ENCODE measurements at places on chromosomes 13 and 19.
A peak's percentile ranks its signal among the peaks of the same experiment; 100 is the strongest.

DNA sequence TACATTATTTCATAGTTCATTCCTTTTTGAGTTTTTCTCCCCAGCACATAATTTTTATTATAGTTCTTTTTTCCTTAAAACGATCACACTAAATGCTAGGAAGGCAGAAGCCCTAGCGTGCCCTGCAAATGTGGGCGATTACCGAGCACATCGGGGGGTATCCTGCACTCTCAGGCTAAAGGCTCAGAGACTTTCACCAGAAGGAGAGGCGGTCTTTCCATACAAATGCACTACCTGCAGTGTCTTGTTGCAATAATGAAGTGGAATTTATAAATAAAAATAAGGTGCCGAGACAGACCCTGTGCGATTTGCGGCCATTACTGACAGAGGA is 29.3 kb upstream of the SPACA7 start:
- no peak overlapping the region for H3K27ac ChIP-seq
- DNase-seq = no peak
- H3K27me3 ChIP-seq = peaks cover 6% of the 10 kb centered on the region
- H3K4me3 ChIP-seq = no peak overlapping the region
- H3K36me3 ChIP-seq = no peaks in the 10 kb centered on the region

DNA sequence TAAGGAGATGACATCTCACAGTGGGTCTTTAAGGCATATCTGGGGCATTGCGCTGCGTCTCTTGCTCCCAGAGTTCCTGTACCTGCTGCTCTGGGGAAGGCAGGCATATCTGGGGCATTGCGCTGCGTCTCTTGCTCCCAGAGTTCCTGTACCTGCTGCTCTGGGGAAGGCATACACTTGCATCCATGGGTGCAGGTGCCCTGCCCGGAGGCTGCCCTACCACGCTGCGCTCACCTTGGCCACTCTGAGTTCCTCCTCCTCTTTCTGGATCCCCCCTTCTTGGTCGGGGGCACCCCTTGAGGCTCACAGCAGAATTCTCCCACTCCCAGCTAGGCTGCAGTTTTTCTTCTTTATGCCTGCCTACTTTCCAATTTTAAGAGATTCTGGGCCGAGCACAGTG is 60.9 kb upstream of the TMTC4 start:
- no peak overlapping the region for H3K4me3 ChIP-seq
- no peaks in the 10 kb centered on the region for H3K36me3 ChIP-seq
- H3K27me3 ChIP-seq = peaks cover 6% of the 10 kb centered on the region

- no peak overlapping the region for H3K4me3 ChIP-seq
- no peaks in the 10 kb centered on the region for H3K36me3 ChIP-seq
- H3K4me1 ChIP-seq = no peaks in the 10 kb centered on the region
- peak; percentile 4 for DNase-seq
- no peak overlapping the region for H3K27ac ChIP-seq
These were observed 75.2 kb upstream of the MRI1 start for GRCh38 chr19:13689085-13689484.

DNA sequence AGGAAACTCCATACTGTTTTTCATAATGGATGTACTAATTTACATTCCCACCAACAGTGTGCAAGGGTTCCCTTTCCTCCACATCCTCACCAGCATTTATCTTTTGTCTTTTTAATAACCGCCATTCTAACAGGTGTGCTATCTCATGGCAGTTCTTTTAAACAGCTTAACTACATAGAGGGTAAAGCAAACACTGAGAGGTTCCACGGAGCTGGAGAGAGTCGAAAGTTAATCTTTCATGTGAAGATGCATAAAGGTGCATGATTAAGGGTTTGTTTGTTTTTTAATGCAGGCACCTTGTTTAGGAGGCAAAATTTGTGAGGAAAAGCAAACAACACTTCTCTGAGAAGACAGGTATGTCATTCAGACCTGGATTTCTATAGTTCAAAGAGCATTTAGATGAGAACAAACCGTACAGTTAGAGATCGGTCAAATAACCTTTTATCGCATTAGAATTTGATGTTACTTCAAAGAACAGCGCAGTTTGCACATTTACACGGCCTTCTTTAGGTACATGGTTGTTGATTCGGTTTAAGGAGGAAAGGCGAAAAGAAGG is 193.9 kb downstream of the RBM26 start:
- no peak overlapping the region for H3K27ac ChIP-seq
- H3K36me3 ChIP-seq = no peaks in the 10 kb centered on the region
- H3K27me3 ChIP-seq = peaks cover 3% of the 10 kb centered on the region
- H3K4me1 ChIP-seq = peaks cover 16% of the 10 kb centered on the region

DNA sequence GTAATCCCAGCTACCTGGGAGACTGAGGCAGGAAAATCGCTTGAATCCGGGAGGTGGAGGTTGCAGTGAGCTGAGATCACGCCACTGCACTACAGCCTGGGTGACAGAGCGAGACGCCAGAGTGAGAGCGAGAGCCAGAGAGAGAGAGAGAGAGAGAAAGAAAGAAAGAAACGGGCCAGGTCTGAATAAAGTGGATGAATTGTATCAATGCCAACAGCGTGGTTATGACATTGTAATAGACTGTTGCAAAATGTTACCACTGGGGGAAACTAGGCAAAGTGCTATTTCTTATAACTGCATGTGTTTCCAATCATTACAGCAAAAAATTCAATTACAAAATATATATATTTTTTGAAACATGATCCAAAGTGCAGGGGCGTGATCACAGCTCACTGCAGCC is 11.8 kb upstream of the BTBD2 start:
- H3K27me3 ChIP-seq = peaks cover 2% of the 10 kb centered on the region
- H3K4me1 ChIP-seq = peaks cover 8% of the 10 kb centered on the region
- H3K36me3 ChIP-seq = no peaks in the 10 kb centered on the region
- H3K27ac ChIP-seq = no peak overlapping the region

GRCh38 chr19:748274-748598 is 2.7 kb upstream of the MISP start:
- DNase-seq = no peak
- H3K4me3 ChIP-seq = no peak overlapping the region
- no peaks in the 10 kb centered on the region for H3K27me3 ChIP-seq
- no peaks in the 10 kb centered on the region for H3K4me1 ChIP-seq
- H3K27ac ChIP-seq = no peak overlapping the region

DNA sequence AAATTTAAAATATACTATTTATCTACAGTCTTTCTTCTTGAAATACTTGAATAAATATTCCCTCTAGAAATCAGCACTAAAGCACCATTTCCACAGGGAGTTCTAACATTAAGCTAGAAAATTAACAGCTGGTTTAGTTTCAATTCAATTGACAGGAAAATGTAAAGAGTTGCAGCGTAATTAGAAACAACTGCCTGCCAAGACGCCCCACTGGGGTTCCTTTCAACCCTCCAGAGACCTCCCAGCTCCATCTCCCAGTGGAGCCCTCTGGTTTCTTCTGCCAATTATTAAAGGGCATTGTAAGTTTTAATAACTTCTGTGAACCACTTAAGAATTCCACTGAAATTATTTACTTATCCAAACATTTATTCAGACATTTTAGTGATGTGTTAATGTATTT is 4.2 kb downstream of the GJA3 start:
- DNase-seq = no peak
- H3K4me1 ChIP-seq = no peaks in the 10 kb centered on the region
- peaks cover 8% of the 10 kb centered on the region for H3K27me3 ChIP-seq
- H3K4me3 ChIP-seq = no peak overlapping the region
- no peaks in the 10 kb centered on the region for H3K36me3 ChIP-seq

DNA sequence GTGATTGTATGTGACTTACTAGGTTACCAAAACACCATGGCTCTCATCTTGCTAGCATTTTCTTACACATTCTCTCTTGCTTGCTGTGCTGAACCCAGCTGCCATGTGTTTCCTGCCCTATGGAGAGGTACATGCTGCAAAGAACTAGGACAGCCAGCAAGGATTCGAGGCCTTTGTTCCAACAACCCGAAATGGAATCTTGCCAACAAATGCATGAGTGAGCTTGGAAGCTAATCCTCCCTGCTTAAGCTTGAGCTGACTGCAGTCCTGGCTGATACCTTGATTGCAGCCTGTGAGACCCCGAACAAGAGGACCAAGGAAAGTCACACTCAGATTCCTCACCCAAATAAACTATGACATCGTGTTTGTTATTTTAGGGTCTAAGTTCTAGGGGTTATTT is 651.2 kb downstream of the SLITRK6 start:
- no peak for DNase-seq
- no peaks in the 10 kb centered on the region for H3K27me3 ChIP-seq
- H3K4me1 ChIP-seq = no peaks in the 10 kb centered on the region

GRCh38 chr13:33033986-33034385 is 17.8 kb downstream of the KL start:
- H3K4me3 ChIP-seq = no peak overlapping the region
- H3K36me3 ChIP-seq = peaks cover 11% of the 10 kb centered on the region
- H3K27ac ChIP-seq = no peak overlapping the region
- DNase-seq = no peak

DNA sequence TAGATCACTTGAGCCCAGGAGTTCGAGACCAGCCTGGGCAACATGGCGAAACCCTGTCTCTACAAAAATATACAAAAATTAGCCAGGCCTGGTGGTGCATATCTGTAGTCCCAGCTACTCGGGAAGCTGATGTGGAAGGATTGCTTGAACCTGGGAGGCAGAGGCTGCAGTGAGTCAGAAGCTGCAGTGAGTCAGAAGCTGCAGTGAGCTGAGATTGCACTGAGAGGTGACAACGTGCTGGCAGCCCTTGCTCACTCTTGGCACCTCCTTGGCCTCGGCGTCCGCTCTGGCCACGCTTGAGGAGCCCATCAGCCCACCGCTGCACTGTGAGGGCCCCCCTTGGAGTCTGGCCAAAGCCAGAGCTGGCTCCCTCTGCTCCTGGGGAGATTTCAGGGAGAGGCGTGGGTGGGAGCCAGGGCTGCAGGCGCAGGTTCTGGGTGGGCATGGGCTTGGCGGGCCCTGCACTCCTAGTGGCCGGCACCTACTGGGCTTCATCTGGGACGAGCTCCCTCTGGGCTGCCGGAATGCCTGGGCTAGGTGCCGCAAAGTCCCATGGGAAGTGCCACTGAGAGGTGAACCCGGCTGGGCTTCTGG is 39.5 kb upstream of the RPL21 start:
- H3K36me3 ChIP-seq = peaks cover 7% of the 10 kb centered on the region
- no peak for DNase-seq
- H3K27ac ChIP-seq = no peak overlapping the region
- no peaks in the 10 kb centered on the region for H3K4me1 ChIP-seq
- no peaks in the 10 kb centered on the region for H3K27me3 ChIP-seq

DNA sequence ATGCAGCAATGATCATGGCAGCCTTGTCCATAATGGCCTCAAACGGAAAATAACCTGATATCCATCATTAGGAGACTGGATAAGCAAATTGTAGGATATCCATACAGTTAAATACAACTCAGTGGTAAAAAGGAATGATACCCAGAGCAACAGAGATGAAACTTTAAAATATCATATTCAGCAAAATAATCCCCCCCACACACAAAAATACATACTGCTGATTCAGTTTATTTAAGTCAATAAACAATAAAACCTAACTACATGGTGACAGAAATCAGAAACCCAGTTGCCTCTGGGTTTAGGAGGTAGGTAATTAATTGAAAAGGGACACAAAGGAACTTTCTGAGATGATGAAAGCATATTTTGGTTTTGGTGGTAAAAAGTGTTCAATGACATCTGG is 27.9 kb upstream of the DLEU7 start:
- H3K36me3 ChIP-seq = no peaks in the 10 kb centered on the region
- H3K27me3 ChIP-seq = no peaks in the 10 kb centered on the region
- no peaks in the 10 kb centered on the region for H3K4me1 ChIP-seq
- H3K4me3 ChIP-seq = no peak overlapping the region
- no peak for DNase-seq
- no peak overlapping the region for H3K27ac ChIP-seq

- H3K27ac ChIP-seq = no peak overlapping the region
- H3K4me3 ChIP-seq = no peak overlapping the region
- peaks cover 6% of the 10 kb centered on the region for H3K4me1 ChIP-seq
These were observed 58.1 kb upstream of the UBL3 start for GRCh38 chr13:29908416-29909080.

DNA sequence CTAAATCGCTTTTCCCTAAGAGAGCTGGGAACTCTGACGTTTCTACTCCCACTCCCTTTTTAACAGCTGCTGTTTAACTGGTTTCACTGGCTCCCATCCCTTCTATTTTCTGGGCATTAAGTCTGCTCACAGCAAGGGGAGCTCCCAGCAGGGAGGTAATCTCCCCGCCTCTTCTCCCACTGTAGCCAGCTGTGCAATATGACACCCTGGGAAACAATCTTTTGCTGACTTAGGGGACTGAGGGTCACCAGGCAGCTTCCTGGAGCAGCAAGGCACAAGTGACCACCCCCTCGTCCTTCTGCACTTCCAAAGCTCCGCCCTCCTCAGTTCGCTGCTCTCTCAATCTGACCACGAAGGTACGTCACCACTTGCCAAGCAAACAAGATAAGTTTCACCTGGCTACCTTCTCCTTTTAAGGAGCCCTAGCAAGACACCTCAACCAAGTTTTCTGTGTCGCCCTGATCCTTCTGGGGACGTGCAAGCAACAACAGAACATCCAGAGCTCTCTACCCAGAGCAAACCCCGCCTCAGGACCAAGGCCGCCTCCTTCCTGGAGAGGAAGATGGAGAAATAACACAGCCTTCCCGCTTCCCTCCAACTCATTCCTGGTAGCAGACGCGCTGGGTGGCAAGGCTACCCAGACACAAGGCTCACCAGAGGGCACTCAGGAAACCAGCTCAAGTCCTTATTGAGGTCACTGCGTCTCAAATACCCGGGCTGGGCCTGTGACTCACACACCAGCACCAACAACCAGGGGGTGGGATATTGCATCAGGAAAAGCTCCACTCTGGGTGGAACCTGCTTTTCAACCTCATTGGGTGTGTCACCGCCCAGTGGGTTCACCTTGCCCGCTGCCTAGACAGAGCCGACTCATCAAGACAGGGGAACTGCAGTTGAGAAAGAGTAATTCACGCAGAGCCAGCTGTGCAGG is 92.4 kb downstream of the STK24 start:
- peak; percentile 38 for DNase-seq
- H3K4me3 ChIP-seq = no peak overlapping the region
- H3K4me1 ChIP-seq = peaks cover 55% of the 10 kb centered on the region
- H3K27me3 ChIP-seq = peaks cover 3% of the 10 kb centered on the region

DNA sequence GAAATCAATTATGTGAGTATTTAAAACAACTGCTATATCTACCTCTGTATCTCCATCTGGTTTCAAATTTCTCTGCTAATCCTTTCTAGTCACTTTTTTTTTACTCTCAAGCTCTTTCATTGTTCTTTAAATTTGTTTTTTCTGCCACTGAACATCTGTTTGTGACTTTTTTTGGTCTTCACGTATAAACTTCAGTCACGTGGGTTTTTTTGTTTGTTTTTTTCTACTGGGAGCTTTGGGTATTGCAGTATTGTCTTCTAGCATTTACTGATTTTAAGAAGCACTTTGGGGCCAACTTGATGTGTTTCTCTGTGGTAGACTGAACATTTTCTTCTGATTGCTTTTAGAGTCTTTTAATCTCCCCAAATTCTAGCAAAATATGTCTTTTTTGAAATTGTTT is 262.6 kb upstream of the RXFP2 start:
- no peaks in the 10 kb centered on the region for H3K4me1 ChIP-seq
- no peak overlapping the region for H3K4me3 ChIP-seq
- H3K27me3 ChIP-seq = no peaks in the 10 kb centered on the region
- DNase-seq = no peak

All from endothelial cell (in vitro differentiated cells).